ENCODE measurements at places on chromosomes 16 and 17. TPM values are rescaled to one million over a fixed set of nuclear protein-coding genes. Genes with fewer than 3 reads are reported as not detected.

The CD7 gene
- polyA plus RNA-seq: 0.72 TPM

DNA sequence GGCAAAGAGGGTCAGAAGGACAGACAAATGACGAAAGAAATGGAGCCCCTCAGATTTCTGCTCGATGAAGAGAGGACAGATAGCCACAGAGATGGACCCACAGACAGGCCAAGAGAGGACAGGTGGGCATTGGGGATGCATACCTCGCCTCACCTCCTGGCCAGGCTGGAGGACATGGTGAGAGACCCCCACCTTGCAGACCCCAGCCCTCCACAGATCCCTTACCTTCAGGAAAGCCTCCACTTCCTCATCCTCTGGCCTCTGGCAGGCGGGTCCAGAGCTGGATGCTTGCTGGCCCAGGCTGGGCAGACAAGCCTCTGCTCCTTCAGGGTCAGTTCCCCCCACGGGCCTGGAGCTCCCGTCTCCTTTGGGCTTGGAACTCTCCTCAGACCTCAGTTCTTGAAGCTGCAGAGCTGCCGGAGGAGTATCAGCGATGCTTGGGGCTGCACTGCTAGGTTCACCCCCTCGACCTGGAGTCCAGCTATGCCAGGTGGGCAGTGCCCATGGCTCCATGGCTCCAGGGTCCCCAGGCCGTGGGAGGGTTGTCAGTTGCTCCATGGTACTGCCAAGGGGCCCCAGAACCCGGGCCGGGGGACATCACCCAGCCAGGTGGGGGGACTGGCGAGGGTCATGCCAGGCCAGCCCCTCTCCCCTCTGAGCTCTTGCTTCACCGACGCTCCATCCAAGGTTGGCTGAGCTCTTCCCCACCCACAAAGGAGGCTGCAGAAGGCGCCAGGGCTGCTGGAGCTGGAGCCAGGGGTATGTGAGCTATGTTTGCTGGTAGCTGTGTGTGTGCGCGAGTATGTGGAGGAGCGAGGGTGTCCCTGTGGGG lies 1.0 kb downstream of the TSPOAP1 start:
- DNase-seq: no peak

- no peak for DNase-seq
Observed at GRCh38 chr16:80092681-80093080, 448.1 kb upstream of the DYNLRB2 start.

DNA sequence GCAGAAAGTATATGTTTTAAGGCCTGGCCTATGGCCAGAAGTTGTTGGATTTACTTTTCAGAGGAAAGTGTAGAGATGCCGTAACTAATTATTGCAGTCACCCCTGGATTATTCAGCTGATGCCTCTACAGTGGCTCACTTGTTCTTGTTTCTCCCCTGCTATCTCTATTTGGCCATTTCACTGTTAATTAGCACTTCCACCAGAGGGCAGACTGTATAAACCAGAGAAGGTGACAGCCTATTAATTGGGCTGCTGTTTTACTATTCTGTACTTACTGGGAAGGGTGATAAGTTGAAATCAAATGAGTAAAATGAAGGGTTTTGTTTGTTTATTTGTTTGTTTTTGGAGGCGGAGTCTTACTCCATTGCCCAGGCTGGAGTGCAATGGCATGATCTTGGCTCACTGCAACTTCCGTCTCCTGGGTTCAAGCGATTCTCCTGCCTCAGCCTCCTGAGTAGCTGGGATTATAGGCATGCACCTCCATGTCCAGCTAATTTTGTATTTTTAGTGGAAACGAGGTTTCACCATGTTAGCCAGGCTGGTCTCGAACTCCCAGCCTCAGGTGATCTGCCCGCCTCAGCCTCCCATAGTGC lies 66.0 kb downstream of the CDK12 start:
- DNase-seq: no peak

The PDILT gene
- not detected for polyA plus RNA-seq

DNA sequence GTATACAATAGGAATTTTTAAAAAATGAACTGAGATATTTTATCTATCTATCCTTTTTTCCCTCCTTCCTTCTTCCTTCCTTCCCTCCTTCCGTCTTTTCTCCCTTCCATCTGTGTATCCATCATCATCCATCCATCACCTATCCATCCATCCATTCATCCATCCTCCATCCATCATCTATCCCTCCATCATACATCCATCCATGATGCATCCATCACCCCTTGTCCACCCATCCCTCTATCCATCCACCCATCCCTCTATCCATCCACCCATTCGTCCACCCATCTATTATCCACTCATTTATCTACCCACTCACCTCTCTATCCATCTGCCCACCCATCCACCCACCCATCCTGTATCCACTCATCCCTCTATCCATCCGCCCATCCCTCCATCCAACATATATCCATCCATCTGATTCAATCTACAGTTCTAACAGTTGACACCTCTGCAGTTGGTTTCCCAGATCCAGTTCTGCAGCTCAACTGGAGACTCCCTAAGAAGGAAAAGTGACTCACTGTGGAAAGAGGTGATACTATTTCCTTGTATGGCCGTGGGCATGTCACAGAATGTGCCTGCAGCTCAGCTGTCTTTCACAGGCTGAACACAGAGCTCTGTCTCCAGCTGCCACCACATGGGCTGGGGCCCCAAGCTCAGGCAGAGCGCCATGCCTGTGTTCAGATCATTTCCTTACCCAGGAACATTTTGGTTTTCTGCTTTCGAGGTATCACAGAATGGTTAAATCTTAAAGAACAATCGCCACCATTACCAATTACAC lies 130.8 kb downstream of the XYLT1 start:
- no peak for DNase-seq

GRCh38 chr16:81469183-81469677 lies 24.6 kb downstream of the CMIP start:
- DNase-seq: no peak

- DNase-seq: no peak
Observed at GRCh38 chr17:40174514-40174913, 2.8 kb upstream of the RAPGEFL1 start.

DNA sequence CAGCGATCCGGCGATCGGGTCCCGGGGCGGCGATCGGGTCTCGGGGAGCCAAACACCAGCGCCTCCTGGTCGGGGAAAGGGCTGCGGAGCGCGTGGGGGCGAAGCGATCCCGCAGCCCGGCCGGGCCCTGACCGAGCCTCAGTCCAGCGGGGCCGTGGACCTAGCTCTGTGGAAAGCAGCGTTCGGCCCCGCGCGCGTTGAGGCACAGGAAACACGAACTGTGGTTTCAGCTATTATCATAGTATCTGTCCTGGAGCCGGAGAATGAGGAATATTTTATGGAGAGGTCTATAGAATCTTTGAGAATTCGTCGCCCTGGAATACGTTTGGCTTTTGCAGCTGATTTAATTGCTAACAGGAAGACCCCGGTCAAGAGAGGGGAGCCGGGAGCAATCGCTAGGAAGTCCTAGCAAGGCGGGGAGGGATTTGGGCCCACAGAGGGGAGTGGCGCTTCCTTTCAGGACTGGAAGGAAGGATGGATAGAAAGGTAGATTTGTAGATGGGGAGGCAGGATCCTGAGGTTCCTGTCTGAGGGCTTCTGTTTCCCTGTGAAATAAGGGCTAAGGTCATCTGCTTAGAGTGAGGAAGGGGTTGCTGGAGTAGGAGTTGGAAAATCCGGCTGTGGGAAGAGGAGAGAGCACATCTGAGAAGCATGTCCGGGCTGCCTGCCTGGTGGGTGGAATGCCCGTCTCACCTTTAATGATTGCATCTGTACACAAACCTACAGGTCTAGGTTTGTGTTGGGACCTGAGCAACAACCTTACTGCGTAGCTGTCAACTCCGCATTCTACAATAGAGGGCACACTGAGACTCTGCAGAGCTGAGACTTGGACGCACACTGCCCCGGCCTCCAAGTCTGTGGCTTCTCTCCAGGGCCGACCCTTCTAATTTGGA lies 770 bp downstream of the CCNF start:
- no peak for DNase-seq

DNA sequence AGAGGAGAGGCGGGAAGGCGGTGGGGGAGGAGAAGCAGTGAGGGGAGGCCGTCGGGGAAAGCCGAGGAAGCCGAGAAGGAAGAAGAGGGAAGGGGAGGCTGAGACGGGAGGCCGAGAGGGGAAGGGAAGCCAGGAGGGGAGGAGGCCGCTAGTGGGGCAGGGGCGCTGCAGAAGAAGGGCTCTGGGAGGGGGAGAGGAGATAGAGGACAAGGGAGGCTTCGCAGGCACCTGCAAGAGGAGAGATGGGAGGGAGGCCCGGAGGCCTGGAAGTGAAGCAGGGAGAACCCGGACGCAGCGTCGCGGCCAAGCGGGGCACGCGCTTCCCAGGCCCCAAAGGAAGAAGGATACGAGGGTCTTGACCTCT lies 2.3 kb downstream of the C17orf58 start:
- DNase-seq: no peak

The CASKIN2 gene
- 34.4 TPM for polyA plus RNA-seq

The TMEM94 gene
- polyA plus RNA-seq: 82.9 TPM

DNA sequence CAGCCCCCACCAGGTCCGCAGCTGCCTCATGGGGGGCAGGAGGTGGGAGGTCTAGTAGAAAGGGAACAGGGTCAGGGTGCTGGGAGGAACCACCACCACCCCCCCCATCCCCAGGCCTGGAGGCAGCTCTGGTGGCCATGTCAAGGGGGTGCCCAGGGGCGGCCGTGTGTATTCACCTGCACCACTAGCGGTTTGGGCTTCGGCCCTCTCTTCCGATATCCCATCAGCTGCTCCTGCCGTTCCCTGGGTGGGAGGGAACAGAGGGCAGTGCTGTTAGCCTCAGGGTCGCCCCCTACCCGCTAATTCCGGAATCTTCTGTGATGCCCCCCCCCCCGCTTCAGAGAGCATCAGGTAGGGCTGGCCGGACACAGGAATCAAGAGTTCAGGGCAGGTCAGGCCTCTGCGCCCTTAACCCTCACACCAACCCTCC lies 3.8 kb downstream of the CBX4 start:
- no peak for DNase-seq
